EL (cell line): ENCODE measurements at places on chromosomes 16 and 17.

DNA sequence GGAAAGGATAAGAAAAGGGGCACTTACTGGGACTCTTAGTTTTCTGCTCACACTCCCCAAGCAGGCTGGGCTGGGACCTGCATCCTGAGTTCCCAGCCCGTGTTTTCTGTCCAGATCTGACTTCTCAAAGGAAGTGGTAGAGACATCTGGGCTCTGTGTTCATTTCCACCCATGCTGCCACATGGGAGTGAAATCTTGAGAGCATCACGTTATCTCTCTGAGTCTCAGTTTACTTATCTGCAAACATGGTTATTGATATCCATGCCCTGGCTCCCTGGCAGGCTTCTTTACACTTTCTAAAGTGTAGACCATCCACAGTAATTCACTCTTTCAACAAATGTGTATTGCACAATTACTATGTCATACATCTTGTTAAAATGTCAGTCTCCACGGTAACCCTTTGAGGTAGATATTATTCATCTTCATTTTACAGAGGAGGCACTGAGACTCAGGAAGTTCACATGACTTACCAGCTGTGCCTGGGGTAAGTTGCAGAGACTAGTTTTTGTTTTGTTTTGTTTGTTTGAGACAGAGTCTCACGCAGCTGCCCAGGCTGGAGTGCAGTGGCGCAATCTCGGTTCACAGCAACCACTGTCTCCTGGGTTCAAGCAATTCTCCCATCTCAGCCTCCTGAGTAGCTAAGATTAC, 3.4 kb downstream of the ZNF688 start:
- peak; percentile 68 for DNase-seq

DNA sequence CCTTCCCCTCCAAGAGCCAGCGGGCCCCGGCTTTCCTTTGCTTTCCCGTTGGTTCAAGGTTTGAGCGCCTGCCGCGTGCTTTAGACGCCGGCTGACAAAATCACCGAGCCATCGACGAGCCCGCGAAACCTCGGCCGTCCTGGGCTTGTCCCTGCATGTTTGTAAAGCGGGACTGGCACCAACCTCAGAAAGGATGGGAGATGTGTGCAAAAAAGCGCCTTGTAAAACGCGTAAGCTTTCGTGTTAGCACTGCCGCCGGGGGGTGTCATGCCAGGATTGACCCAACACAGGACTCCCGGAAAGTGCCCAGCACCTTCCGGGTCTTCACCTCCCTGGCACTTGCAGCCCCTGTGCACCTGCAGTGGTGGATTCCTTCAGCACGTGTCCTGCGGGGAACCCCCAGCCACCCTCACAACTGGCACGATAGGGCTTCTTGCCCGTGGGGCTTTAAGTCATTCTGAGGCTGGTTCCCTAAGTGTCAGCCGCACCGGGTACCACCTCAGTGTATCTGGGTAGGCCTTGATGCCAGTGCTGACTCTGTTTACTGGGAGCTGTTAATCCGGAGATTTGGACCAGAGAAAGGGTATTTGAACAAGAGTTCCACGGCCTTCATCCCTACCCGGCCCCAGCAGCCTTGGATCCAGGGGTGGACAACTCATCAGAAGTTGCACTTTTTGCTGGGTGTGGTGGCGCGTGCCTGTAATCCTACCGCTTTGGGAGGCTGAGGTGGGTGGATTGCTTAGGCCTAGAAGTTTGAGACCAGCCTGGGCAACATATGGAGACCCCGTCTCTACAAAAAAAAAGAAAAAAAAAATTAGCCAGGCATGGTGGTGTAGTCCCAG, 817 bp downstream of the NDUFAF8 start:
- DNase-seq, result peak; percentile 33

DNA sequence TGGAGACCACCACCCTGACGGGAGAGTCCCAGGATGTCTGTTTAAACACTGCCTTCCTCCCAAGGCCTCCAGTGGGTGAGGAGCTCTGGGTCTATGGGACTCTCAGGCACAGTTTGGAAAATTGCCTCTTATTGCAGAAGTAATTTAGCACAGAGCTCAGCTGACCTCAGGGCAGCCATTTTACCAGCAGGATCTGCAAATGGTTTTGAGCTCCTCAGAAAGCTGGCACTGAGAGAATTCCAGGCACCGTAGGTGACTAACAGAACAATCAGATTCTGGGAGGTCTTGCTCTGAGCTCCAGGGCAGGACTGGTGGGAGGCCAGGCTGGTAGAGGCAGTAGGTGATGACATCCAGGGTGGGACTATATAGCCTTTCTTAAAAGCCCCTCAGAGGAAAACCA, 17.3 kb upstream of the C16orf74 start:
- DNase-seq, result no peak

DNA sequence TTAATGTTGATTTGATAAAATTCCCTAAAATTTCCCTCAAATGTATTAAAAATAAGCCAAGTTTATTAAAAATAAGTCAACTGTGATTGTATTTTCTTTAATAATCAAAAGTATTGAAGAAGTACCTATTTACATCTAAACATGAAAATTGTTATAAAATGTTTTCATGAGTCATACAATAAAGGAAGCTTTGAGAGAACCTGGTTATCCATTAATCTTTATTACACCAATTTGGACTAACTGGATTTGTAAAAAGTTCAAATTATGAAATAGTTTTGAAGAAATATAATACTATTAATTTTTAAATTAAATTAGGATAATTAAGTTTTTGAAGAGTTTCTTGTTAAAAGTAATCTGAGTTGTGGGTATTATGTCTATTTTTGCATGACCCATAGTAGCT, 63.8 kb downstream of the COX10 start:
- DNase-seq, result no peak

DNA sequence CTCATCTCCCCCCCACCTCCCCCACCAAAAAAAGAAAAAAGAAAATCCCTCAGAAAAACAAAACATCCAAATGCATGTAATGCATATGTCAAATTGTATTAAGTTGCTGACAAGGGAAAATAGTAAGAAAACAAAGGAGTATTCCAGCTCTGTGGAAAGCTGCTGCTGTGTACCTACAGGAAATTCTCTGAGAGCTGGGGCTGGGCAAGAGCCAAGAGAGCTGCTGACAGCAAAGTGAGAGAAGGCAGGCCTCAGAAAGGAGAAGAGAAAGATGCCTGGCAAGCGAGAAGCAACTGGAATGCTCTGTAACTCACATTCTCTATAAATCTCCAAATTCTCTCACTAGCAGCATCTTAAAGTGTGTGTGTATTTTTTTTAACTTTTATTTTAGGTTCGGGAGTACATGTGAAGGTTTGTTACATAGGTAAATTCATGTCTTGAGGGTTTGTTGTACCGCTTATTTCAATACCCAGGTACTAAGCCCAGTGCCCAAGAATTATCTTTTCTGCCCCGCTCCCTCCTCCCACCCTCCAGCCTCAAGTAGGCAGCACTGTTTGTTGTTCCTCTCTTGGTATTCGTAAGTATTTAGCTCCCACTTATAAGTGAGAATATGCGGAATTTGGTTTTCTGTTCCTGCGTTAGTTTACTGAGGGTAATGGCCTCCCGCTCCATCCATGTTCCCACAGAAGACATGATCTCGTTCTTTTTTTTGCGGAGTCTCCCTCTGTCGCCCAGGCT, 24.4 kb downstream of the CNTROB start:
- DNase-seq, result no peak

DNA sequence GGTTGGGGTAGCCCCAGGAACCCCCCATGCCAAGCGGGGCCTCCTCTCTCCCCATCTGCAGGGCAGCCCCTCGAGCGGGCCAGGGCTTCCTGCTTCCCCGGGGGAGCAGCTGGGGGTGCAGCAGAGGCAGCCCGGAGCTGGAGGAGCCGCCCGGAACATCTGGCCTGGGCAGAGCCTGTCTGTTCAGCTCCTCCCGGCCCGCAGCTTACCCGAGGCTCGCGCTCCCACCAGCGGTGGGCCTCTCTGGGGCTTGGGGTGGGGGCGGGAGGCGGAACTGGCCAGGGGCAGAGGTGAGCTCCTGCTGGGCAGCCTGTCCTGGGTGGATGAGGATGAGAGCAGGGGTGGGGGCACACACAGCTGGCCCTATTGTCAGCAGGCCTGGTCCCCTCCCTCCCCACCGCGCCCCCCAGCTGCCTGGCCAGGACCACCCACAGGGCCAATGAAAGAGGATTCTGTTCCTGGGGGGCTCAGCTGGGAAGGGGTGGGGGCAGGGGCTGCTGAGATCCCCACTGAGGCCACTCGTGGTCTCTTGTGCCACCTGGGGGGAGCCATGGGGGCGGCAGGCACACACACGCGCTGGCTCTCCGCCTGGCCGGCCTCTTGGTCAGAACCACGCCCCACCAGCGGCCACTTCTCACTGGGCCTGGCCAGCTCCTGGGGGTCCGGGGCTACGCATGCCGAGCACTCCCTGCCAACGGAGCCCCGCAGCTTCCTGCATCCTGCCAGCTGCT, 34.7 kb downstream of the BAHCC1 start:
- DNase-seq, result peak; percentile 16

- DNase-seq, result peak; percentile 40
These were observed 38.0 kb downstream of the HEATR3 start for GRCh38 chr16:50103764-50104163.

DNA sequence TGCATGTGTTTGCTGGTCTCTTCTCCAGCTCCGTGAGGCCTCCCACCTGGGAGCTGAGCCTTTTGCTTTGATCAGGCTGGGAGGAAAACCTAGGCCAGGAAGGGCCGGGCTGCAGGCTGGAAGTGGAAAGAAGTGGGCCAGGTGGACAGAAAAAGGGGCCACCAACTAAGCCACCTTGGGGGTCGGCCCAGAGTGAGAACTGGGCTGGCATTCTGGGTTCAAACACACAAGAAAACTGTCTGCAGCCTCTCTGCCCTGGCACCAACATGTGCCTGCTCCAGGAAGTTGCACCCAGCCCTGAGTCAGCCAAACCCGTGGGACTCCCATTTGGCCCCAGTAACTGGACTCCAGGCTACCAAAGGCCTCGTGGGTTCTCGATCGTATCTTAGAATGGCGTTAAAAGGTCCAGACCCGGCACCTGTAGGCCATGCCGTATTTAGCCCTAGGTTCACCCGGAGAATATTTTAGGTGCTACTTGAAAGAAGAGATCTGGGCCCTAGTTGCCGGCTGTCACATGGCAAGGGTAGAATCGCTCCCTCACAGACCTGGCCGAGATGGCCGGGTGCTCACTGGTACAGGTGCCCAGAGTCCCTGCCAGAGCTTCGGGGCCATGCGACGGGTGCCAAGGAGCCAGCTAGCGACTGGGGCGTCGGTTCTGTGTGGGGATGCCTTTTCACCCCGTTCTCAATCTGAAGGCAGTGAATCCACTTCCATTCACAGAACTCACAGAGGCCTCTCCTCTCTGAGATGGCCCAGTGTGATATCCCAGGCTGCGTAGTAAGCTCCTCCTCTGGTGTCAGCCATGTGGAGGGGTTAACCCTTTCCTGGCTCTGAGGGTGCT, 236.6 kb downstream of the MRTFB start:
- DNase-seq, result peak; percentile 45

- DNase-seq, result no peak
These were observed 71.3 kb downstream of the IL21R start for GRCh38 chr16:27473101-27473900.

GRCh38 chr16:82192665-82193064, 22.6 kb upstream of the MPHOSPH6 start:
- DNase-seq, result peak; percentile 70

GRCh38 chr17:76383546-76384221, 725 bp upstream of the SPHK1 start:
- DNase-seq, result peak; percentile 63

DNA sequence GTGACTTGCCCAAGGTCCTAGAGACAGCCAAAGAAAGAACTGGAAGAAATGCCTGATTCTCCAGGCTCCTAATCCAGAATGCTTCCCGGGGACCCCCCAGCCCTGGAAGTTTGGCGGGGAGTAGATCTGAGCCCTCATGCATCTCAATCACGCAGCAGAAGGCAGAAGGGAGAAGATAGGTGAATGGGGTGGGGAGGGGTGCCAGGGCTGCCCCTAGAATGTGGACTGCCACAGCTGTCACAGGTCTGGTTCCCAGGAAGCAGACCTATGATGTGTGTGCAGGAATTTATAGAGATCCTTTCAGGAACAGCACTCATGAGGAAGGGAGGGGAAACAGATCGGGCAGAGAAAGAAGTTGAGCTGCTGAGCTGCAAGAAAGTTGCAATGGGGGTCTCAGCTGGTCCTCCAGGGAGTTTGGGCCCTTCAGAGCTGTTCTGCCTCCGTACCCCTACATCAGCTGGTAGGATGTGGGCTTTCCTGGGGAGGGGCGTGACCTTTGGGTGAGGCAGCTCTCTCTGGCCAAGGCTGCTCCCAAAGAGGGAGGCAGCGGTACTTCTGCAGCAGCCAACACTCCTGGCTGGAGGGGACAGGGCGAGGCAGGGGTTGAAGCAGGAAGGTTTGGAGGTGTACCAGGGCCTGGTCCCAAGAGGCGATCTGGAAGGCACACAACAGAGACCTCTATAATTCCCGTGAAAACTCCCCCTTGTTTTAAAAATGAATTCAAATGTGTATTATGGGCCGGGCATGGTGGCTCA, 43.4 kb downstream of the DNAH9 start:
- DNase-seq, result no peak

GRCh38 chr17:57911834-57912673, 43.2 kb downstream of the CUEDC1 start:
- no peak for DNase-seq

- DNase-seq, result no peak
These were observed 70.5 kb downstream of the SOX9 start for GRCh38 chr17:72191356-72191755.

- DNase-seq, result peak; percentile 51
These were observed 1.3 kb downstream of the METRN start for GRCh38 chr16:716200-716568.

- DNase-seq, result no peak
These were observed 4.4 kb downstream of the ESRP2 start for GRCh38 chr16:68231384-68232136.

GRCh38 chr16:179211-180092, 807 bp upstream of the HBQ1 start:
- DNase-seq, result no peak

GRCh38 chr16:49521734-49522325, 148.2 kb downstream of the C16orf78 start:
- no peak for DNase-seq

DNA sequence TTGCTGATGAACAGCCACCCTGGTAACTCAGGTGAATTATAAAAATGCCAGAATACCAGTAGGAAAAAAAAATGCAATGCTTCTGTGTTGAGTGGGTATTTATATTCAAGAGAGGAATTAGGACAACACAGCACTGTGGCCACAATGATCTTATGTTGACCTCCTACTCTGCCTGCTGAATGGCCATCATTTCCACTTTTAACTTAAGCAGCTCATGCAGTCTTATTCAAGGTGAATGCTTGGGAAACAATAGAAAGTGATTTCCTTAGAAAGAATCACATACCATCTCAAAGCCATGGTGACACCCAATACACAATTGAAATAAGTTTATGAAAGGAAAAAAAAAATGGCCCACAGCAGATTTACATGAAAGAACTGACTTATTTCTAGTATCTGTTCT, 224.0 kb downstream of the CDH8 start:
- DNase-seq, result no peak

- DNase-seq, result no peak
These were observed 595.2 kb upstream of the CDH11 start for GRCh38 chr16:65716737-65717700.

- peak; percentile 85 for DNase-seq
These were observed at the start of gene TMEM204 for GRCh38 chr16:1533443-1533951. TMEM204 (plus strand) TSS chr16:1533666; CDS start chr16:1534276, 610 bp downstream.

- no peak for DNase-seq
These were observed 13.1 kb downstream of the MPO start for GRCh38 chr17:58267347-58268324.
